ENCODE measurements at places on chromosomes 12 and 14.
A peak's percentile ranks its signal among the peaks of the same experiment; 100 is the strongest.

GRCh38 chr12:31510034-31510433, 80.9 kb downstream of the DENND5B start:
- DNase-seq, result no peak

GRCh38 chr14:104979758-104980610, 1.8 kb upstream of the AHNAK2 start:
- DNase-seq, result no peak

GRCh38 chr12:102638777-102639176, 158.4 kb upstream of the IGF1 start:
- no peak for DNase-seq

- DNase-seq, result no peak
Observed at GRCh38 chr12:42091769-42092168, 52.9 kb downstream of the GXYLT1 start.

DNA sequence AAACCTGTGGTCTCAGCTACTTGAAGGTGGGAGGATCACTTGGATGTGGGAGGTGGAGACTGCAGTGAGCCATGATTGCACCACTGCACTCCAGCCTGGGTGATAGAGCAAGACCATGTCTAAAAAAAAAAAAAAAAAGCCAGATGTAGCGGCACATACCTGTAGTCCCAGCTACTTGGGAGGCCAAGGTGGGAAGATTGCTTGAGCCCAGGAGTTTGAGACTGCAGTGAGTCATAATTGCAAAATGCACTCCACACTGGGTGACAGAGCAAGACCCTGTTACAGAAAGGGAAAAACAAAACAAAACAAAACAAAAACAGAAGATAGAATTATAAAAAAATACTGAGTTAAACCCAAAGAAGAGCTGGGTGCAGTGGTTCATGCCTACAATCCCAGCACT, 29.1 kb upstream of the APOF start:
- no peak for DNase-seq

GRCh38 chr14:95480109-95480886, 36.2 kb downstream of the SYNE3 start:
- peak; percentile 32 for DNase-seq

DNA sequence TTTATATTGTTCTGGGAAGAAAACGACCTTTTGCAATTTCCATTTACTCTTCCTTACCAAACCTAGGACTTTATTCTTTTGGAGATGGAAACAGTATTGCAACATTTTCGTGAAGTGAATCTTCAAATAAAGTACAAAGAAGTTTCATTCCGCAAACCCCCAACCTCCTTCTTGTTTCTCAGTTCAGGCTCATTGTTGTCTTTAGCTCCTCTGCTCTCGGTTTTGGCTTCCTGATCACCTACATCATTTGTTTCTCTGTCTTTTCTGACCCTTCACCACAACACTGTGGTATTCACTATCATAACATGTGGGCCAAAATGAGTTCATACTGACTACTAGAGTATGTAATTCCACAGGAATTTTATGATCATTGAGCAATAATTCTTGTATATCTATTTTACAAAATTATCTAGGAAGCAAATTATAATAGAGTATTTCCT, 266.8 kb downstream of the ADAMTS20 start:
- no peak for DNase-seq

GRCh38 chr12:229441-230191, 15.7 kb upstream of the SLC6A12 start:
- DNase-seq, result no peak

- no peak for DNase-seq
Observed at GRCh38 chr14:67395086-67395875, 16.7 kb downstream of the PLEK2 start.

GRCh38 chr12:89319122-89319521, 33.2 kb downstream of the DUSP6 start:
- no peak for DNase-seq

GRCh38 chr12:4112734-4113325, 160.7 kb upstream of the CCND2 start:
- no peak for DNase-seq

DNA sequence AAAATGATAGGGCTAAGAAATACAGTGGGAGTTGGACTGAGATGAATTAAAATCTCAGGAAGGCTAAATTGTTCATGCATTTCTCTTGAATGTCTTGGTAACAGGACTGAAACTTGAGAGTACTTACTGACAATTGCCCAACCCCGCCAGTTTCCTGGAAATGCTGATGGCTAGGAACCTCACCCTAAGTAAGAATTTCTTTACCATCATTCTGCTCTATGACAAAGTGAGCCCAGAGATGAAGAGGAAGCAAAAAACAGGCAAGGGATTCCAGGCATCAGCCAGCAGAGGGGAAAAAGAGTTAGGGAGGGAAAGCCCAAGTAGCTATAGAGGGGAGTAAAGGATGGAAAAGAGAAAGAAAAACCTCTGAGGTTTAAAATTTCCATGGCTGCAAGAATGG, 397.7 kb downstream of the MDGA2 start:
- no peak for DNase-seq

- peak; percentile 77 for DNase-seq
Observed at GRCh38 chr14:103091041-103091882, 3.3 kb upstream of the EXOC3L4 start.

- DNase-seq, result peak; percentile 33
Observed at GRCh38 chr14:50040401-50040775, 76.0 kb downstream of the VCPKMT start.

DNA sequence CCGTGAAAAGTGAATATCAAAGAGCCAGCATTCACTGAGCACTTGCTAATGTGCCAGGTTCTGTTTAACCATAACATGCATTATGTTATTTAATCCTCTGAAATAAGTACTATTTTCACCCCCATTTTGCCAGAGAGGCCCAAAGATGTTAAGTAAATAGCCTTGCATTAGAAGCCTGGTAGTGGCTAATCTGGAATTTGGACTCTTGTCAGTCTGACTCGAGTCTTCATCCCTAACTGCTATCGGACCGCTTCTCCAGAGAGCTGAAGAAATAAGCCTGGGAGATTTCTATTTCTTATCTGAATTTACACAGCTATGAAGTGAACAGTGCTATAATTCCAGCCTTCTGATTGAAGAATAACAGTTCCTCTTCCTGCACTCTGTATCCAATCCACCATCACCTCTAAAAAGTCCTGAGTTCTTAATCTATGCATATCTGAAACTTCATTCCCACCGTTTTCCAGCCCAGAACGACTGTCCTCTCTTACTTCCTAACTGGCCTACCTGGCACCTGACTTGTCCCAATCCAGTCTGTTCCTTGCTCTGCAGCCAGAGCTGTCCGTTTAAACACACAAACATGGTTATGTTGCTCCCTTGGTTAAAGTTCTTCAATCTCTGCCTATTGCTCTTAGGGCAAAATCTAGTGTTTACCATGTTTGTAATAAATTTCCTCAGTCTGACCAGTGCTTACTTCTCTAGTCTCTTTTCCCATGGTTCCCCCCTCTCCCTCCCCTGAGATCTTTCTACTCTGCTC, 2.3 kb downstream of the POLR3B start:
- DNase-seq, result no peak

GRCh38 chr12:102879144-102879763, 37.8 kb downstream of the PAH start:
- DNase-seq, result no peak

GRCh38 chr14:84090837-84091236, 1439.1 kb upstream of the FLRT2 start:
- no peak for DNase-seq

DNA sequence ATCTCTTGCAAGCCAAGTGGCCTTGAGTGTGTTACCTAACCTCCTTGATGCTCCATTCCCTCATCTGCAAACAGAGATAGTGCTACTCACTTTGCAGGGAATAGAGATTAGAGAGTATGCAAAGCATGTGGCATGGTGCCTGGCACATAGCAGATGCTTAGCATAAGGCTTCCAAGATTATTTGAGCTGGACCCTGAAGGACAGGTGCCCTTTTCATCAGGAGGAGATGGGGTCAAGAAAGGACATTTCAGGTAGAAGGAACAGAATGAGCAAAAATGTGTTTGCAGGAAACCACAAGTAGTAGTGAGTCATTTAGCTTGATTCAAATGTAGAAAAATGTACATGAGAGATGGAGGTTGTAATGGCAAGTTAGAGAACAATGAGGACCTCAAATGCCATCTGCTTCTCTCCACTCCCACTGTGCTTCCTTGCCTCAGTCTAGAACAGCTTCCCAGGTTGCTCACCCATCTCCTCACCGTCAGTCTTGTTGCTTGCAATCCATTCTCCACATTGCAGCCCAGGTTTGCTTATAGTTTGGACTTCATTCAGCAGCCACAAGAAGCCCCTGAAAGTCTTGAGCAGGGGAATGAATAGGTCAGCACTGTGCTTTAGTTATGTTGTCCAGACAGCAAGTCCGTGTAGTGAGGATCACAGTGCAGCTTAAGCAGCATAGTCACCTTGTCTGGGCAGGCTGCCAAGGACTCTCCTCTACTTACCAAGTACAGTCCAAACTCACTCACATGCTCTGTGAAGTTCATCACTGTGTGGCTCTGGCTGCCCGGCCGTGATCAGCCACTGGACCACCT, 536.3 kb upstream of the CCDC196 start:
- no peak for DNase-seq

- DNase-seq, result no peak
Observed at GRCh38 chr12:116323406-116324386, 46.2 kb upstream of the MED13L start.

DNA sequence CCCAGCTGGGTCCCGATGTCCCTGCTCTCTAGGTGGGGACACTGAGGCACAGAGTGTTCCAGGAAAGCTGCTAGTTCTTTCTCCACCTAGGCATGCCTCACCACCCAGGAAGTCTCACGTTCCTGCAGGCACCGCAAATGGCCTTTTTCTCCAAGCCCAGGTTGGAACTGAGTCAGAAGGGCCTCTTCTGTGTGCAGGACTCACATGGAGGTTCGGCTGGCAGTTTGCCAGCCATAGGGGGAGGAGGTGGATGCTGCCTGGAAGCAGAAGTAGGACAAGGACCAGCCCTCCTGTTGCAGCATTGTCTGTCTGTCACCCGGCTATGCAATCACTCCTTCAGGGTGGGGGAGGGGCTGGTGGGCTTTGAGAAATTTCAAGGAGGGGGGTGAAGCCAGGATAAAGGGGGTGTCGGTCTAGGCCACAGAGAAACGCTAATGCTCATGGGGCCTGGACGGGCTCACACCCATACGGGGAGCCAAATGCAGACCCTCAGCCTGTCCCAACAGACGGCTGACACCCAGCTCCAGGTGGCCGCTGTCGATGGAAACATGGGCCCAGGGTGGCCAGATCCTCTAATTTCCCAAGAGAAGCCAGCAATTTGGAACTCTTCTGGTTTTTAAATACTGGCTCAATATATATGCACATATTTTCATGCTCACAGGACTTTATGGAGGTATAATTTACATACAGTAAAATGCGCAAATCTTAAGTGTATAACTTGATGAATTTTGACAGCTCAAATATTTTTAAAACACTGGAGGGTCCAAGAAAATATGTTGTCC, 120.5 kb downstream of the PHETA1 start:
- DNase-seq, result no peak

DNA sequence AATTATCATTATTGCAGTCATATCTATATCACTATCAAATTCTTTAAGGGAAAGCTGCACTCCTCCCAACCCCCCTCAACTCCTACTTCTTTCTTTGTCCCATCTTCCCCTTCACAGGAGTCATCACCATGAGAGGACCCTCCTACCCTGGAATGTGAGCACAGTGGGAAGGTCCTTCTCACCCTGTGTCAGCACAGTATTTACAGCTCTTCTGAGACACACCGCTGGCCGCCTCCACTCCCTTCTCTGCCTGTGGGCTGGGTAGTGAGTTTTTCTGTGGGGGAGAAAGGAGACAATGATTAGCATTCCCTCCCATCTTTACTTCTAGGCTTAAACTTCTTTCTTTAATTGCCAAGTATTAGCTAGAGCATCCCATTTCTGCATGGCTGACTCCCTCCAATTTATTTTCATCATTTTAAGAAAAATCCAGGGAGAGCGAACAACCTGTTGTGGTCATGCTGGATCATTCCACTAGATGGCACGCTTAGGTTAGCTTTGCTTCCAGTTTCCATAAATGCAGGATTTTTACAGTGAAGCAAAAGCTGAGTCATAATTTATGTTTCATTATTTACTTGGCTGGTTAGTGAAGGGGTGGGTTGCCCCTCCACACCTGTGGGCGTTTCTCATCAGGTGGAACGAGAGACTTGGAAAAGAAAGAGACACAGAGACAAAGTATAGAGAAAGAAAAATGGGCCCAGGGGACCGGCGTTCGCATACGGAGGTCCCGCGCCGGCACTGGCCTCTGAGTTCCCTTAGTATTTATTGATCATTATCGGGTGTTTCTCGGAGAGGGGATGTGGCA, 188.5 kb downstream of the ALX1 start:
- DNase-seq, result peak; percentile 8

DNA sequence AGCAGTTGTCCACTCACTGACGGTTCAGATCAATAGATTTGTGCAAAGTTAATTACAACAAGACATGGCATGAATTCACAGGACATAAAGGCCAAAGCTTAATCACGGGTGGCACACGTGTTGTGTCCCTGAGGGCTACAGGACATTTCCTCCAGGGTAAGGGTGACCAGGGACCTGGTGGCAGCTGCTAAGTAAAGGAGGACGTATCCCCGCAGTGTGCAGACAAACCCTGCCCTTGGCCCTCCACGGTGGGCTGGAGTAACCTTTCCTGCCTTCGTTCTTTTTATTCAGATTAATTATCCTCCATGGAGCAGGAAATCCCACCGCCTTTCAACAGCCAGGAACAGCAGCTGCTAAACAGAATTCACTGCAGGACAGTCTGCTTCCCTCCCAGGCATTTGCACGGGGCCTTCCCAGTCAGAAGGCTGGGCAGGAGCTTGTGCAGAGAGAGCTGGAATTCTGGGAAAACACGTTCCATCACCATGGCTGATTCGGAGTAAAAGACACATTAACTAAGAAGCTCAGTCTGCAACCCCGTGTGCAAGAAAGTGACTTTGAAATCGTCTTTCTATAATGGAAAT, 289.9 kb upstream of the SFSWAP start:
- no peak for DNase-seq

- DNase-seq, result peak; percentile 80
Observed at GRCh38 chr14:50000380-50001150, 107.7 kb downstream of the ARF6 start.

- DNase-seq, result no peak
Observed at GRCh38 chr12:113712481-113712880, 240.8 kb upstream of the LHX5 start.

- DNase-seq, result no peak
Observed at GRCh38 chr12:9668161-9669018, 1.1 kb upstream of the CLEC2D start.

- peak; percentile 41 for DNase-seq
Observed at GRCh38 chr12:110776410-110776809, 33.7 kb upstream of the PPP1CC start.

DNA sequence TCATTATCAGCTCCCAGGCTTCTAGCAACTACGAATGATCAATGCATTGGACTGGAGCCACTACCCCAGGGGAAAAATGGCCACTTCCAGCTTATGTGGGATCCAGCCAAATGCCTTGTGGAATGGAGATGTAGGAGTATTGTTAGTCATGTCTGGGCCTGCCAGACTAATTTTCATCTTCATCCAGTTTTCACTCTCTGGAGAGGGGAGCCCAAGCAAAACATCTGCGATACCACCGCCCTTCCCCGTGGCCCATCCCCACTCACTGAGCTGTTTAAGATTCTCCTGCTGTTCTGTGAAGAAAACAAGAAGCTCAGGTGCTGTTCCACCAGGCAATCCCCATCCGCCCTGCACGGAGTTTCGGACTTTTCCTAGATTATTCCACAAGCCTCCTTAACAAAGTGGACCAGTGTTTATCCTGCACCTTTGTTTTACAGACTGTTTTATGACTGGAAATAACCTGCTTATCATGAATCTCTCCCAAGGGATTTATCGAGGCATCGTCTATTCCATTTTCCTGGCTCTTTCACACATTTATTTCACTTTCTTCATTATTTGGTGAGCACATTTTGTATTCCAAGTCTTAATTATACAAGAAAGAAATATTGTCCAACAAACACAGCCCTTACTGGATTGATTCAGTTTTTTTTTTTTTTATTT, 35.5 kb upstream of the MAX start:
- no peak for DNase-seq

Measured in activated CD4-positive, alpha-beta T cell treated with anti-CD3 and anti-CD28 coated beads for 4 hours (primary cell).